Cardiac muscle cell (in vitro differentiated cells and primary cell): ENCODE measurements at places on chromosomes 5 and 9. TPM values are rescaled to one million over a fixed set of nuclear protein-coding genes. Genes with fewer than 3 reads are reported as not detected.

GRCh38 chr5:139204196-139204595 lies 6.0 kb upstream of the SIL1 start:
- no peaks in the 10 kb centered on the region for H3K36me3 ChIP-seq
- peaks cover 23% of the 10 kb centered on the region for H3K4me1 ChIP-seq
- no peak overlapping the region for H3K27ac ChIP-seq
- no peaks in the 10 kb centered on the region for H3K27me3 ChIP-seq

- H3K4me1 ChIP-seq: no peaks in the 10 kb centered on the region
- H3K36me3 ChIP-seq: no peaks in the 10 kb centered on the region
- no peaks in the 10 kb centered on the region for H3K27me3 ChIP-seq
- no peak for DNase-seq
These were observed 17.5 kb upstream of the CCL28 start for GRCh38 chr5:43429706-43430105.

- H3K27me3 ChIP-seq: no peaks in the 10 kb centered on the region
- no peak overlapping the region for H3K4me3 ChIP-seq
- no peak overlapping the region for H3K27ac ChIP-seq
These were observed 756.1 kb downstream of the DNAH5 start for GRCh38 chr5:13188371-13188770.

- H3K4me3 ChIP-seq: no peak overlapping the region
- no peaks in the 10 kb centered on the region for H3K4me1 ChIP-seq
- H3K27me3 ChIP-seq: no peaks in the 10 kb centered on the region
- no peaks in the 10 kb centered on the region for H3K36me3 ChIP-seq
These were observed 252.2 kb downstream of the PIK3R1 start for GRCh38 chr5:68467794-68468193.

GRCh38 chr5:25435882-25436281 lies 791.1 kb upstream of the CDH10 start:
- H3K27ac ChIP-seq: no peak overlapping the region
- H3K36me3 ChIP-seq: no peaks in the 10 kb centered on the region
- no peaks in the 10 kb centered on the region for H3K27me3 ChIP-seq
- no peak overlapping the region for H3K4me3 ChIP-seq
- no peaks in the 10 kb centered on the region for H3K4me1 ChIP-seq

DNA sequence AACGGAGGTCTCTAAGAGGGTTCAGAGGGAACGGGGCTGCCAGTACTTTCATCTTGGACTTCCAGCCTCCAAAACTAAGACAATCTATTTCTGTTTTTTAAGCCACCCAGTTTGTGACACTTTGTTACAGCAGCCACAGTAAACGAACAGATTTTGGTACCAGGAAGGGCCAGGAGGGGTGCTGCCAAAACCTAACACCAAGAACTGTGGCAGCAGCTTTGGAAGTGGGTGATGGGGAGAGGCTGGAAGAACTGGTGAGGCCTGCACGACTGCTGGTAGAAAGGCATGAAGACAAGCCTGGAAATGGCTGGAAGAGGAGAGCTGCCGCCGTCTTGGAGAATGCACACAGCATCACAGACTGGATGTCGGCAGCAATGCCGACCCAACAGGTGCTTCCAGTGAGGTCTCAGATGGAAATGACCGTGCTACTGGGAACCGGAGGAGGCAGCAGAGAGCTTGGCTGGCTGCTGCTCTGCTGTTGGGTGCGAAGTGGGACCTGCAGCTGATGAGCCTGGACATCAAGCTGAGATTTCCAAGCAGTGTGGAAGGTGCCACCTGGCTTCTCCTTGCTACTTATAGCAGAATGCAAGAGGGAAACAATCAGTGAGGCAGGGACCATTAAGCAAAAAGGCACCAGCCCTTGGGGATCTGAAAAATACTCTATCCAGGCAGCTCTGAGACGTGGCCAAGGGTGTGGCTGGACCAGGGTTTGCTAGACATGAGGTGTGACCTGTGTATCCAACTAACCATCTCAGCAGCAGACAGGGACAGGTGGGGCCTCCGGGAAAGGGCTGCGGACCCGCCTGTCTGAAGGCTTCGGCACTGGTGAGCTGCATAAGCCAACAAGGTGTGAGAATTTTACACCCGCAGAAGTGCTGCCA lies 4.7 kb upstream of the TMEM210 start:
- no peak overlapping the region for H3K4me3 ChIP-seq
- no peaks in the 10 kb centered on the region for H3K4me1 ChIP-seq
- H3K36me3 ChIP-seq: peaks cover 5% of the 10 kb centered on the region
- peaks cover 46% of the 10 kb centered on the region for H3K27me3 ChIP-seq
- H3K27ac ChIP-seq: no peak overlapping the region

GRCh38 chr5:68225188-68225910 lies 9.8 kb downstream of the PIK3R1 start:
- peaks cover 3% of the 10 kb centered on the region for H3K36me3 ChIP-seq
- H3K4me3 ChIP-seq: no peak overlapping the region
- peaks cover 10% of the 10 kb centered on the region for H3K4me1 ChIP-seq
- peak overlapping the region; percentile 40 for H3K27ac ChIP-seq
- DNase-seq: no peak

DNA sequence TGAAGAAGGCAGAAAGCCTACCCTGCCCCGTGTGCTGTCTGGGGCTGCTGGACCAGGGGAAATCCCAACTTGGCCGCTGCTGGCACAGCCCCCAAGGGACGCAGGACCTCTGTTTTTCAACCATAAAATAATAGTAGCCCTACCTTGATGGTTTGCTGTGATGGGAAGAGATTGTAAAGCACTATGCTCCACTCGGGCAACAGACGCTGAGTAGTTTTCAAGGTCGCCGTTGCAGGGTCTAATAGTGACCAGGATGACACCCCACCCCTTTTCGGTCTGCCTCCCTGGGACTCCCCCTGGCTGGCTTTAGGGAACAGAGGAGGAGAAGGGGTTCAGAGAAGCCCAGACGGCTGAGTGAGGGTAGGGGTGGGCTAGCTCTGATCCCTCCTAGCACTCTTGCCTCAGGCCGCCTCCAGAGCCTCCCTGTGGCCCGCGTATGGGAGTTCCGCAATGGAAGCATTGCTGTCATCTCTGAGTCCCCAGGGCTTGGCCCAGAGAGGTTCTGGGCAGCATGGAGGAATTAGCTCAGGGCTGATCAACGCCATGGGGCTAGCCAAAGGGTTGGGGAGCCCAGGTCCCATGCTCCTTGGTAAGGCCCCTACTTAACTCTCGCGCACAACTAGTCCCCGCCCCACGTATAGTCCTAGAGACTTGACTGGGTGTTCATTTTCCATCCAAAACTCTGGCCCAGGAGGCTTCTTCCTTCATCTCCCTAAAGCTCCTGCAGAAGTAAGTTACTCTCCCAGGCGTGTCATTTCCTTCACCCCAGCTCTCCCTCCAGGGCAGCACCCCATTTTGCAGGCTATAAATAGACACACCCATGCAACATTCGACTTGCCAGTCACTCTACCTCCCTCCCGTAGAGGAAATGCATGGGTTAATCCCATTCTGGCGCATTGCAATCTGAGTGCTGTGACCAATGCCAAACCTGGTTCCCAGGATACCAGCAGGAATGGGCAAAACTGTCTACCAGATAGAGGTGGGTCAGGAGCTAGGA lies 1.1 kb upstream of the IRF1 start:
- no peak for DNase-seq
- H3K27ac ChIP-seq: no peak overlapping the region
- no peaks in the 10 kb centered on the region for H3K36me3 ChIP-seq
- H3K27me3 ChIP-seq: peaks cover 13% of the 10 kb centered on the region
- H3K4me3 ChIP-seq: peak overlapping the region; percentile 68

GRCh38 chr5:98993512-98993911 lies 64.7 kb upstream of the CHD1 start:
- H3K36me3 ChIP-seq: no peaks in the 10 kb centered on the region

- peak; percentile 76 for DNase-seq
- no peak overlapping the region for H3K27ac ChIP-seq
- no peak overlapping the region for H3K4me3 ChIP-seq
- peaks cover 35% of the 10 kb centered on the region for H3K27me3 ChIP-seq
These were observed 8.0 kb downstream of the NTNG2 start for GRCh38 chr9:132169672-132170392.

DNA sequence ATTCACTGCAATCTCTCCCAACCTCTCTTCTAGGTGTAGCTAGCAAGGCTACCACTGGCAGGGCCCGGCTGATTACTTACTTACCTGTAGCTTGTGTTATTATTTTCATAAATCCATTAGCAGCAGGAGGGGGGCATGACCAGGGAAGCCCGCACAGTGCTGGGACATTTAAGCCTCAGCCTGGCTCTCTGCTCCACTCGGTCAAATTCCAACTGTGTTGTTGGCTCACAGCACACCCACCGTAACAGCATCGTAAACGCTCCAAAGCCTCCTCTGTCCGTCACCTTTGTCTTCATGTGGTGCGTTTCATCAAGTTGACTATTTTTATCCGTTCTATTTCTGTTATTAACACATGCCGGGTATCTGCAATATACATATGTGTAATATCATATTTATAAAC lies 264.7 kb downstream of the NSG2 start:
- no peak overlapping the region for H3K27ac ChIP-seq
- H3K4me3 ChIP-seq: no peak overlapping the region
- no peaks in the 10 kb centered on the region for H3K27me3 ChIP-seq
- DNase-seq: no peak
- no peaks in the 10 kb centered on the region for H3K4me1 ChIP-seq

DNA sequence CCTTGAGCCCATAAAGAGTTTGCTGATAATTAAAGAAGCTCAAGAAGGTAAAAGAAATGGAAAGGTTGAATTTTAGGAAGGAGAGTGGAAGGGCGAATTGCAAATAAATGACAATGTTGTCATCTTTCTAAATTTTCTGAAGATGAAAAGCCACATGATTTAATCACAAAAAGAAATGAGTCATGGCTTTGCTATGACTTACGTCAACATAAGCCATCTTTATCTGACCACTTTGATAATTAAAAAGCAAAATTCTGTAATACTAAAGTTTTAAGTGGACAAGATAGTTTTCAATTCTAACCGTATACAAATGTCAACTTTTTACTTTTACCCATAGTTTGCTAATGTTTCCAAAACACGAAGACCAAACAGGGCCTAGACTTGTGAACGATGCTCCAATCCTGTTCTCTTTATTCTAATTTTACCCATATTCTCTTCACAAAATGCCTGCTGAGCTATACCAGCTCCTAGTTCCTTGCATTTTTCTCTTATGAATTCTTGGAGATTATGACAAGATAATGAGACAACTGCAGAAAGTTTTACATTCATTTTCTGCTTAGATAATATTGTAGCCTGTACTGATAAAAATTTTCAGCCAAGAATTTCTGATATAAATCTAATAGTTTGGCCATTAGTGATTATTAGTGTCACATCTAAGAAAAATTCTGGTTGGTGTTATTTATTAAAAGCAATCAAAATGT lies 21.8 kb upstream of the PRUNE2 start:
- no peaks in the 10 kb centered on the region for H3K27me3 ChIP-seq
- peaks cover 3% of the 10 kb centered on the region for H3K4me1 ChIP-seq
- H3K36me3 ChIP-seq: no peaks in the 10 kb centered on the region
- no peak overlapping the region for H3K4me3 ChIP-seq

DNA sequence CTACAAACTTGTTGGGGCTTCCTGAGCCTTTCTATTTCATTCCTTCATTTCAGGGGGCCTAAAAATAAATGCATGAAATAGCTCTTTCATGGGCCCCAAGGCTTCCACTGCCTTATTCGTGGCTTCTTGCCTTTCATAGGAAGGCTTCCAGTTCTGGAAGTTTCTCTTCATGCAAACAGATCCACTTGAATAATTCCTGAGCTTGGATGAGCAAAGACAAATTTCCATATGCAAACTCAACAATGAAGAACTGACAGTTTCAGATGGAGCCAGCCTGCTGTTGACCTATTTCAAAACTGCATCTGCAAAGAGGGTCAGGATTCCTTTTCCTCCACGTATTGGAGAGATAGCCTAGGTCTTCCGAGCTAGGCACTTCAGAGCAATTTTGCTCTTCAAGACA lies 142.1 kb downstream of the MLLT3 start:
- no peaks in the 10 kb centered on the region for H3K36me3 ChIP-seq
- no peak overlapping the region for H3K27ac ChIP-seq
- no peak for DNase-seq
- no peaks in the 10 kb centered on the region for H3K27me3 ChIP-seq

DNA sequence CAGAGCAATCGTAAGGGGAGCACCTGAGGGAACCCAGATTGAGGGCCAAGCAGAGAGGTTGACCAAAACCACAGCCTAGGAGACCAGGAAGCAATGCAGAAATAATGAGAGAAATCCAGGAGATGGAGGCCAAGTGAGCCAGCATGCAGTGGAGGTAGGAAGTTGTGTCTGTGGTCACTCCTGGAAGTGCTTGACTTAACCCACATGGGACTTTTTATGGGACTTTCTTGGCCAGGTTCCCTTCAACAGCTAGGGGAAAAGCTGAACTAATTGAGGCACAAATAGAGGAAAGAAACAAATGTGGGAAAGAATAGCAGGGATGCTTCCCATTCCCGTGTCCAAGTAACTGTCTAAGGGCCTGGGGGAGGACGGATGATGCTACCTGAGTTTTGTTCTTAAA lies 293.2 kb upstream of the CLINT1 start:
- no peaks in the 10 kb centered on the region for H3K36me3 ChIP-seq
- H3K4me1 ChIP-seq: no peaks in the 10 kb centered on the region
- no peaks in the 10 kb centered on the region for H3K27me3 ChIP-seq
- no peak overlapping the region for H3K27ac ChIP-seq

DNA sequence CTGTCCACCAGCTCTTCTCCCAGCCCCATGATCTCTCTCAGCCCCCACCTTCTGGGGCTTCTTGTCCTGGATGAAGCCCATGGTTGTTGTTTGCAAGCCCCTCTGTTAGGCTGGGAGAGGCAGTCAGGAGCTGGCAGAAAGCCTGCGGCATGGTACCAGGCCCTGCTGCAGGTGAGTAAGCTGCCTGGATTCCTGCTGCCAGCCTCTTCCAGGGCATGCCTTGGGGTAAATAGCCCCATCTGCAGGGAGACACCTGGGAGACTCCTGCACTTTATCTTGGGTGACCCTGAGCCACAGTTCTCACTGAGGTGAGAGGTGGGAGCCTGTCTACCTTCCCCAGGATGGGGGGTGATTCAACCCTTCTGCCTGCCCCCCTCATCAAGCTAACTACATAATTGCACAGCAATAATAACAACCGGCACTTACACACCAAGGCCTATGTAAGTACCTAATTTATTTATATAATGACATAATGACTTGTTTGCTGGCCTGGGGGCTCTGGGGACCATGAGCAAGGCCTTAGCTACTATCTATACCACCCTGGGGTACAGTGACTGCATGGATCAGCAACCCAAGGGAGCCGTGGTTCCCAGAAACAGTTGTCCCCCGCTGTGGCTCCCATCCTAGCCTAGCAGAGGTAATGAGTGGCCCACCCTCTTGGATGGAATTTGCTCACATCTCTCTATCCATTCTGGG lies 116.0 kb downstream of the PSD2 start:
- H3K4me1 ChIP-seq: no peaks in the 10 kb centered on the region
- no peak for DNase-seq
- no peaks in the 10 kb centered on the region for H3K27me3 ChIP-seq
- H3K36me3 ChIP-seq: no peaks in the 10 kb centered on the region
- no peak overlapping the region for H3K4me3 ChIP-seq

Gene CREBRF
- 11.6 and 11.9 TPM in 2 replicates for total RNA-seq

Gene CACFD1
- 61.7 and 73.8 TPM in 2 replicates for total RNA-seq

Gene TTC23L
- 0.98 and 1.6 TPM in 2 replicates for total RNA-seq

Gene FAM151B
- 1.0 and 2.0 TPM in 2 replicates for total RNA-seq

Gene WWC1
- total RNA-seq: 8.6 and 9.7 TPM in 2 replicates

Gene ADAMTS19
- 69.6 and 111 TPM in 2 replicates for total RNA-seq

Gene SLC34A3
- 0.25 TPM in 1 of 2 replicates, not detected in the other for total RNA-seq

Gene NSUN2
- 23.9 and 37.7 TPM in 2 replicates for total RNA-seq

Gene RGS14
- 68.1 and 139 TPM in 2 replicates for total RNA-seq

Gene FREM1
- total RNA-seq: 24.8 and 54.4 TPM in 2 replicates
